ENCODE measurements at places on chromosomes 4 and X.

DNA sequence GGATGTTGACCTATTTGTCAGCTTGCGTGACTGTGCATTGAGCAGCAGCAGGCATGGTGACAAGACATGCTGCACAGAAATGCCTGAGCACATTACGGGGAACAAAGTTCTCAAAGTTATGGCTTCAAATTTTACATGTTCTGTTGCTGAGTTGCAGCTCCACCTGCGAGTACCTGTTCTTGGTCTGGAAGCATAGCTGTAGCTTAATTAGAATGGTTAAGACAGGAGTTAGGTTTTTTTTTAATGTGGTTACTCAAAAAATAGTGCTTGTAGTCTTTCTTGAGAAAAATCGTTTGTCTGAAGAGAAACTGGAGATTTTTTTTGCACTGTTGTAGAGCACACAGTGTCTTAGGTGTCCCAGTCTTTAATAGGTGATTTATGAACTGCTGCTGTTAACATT is 38.8 kb upstream of the GNPDA2 start:
- no peak for DNase-seq

- DNase-seq: no peak
Measured at GRCh38 chr4:57544811-57545654, 434.8 kb upstream of the IGFBP7 start.

- no peak for DNase-seq
Measured at GRCh38 chrX:11414091-11414490, 120.9 kb downstream of the AMELX start.

DNA sequence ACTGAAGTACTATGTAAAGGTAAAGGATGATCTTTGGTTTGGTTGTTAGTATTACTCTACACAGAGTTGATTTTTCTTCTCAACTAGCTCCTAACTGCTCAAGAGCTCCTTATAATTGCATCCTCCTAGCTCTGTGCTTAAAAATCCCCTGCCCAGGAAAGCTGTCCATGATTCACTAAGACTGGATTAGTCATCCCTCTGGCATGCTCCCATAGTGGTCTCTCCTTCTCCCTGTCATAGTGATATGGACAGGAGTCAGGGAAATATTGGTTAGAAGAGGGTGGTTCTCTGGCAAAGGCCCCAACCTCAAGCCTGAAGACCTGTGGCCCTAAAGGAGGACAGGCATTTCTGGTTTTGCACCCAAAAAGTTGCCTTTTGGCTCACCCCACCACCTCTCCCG is 242.3 kb upstream of the KCNIP4 start:
- peak; percentile 78 for DNase-seq

- DNase-seq: no peak
Measured at GRCh38 chr4:17398035-17398434, 113.9 kb downstream of the QDPR start.

DNA sequence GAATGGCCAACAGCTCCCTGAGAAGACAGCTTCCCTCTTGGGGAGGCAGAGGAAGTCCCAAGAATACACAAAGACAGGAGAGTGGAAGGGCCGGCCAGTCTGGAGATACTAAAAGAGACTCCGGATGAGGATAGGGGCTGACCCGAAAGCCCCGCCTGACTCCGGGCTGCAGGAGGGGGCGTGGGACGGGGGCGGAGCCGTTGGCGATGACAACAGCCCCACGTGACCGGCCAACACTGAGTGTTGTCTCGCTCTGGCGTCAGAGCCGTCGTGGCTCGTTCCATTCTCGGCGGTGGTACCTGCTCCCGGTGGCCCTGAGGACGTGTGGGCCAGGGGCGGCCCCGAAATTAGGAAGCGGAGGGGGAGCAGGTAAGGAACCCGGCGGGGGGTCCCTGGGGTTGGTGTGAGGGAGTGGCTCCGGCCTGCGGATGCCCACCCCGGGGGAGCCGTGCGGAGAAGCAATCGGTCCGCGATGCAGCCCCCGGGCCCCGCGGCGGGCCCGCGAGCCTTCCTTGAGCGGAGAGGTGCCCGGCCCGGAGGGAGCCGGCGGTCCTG is at the start of gene BEX4:
Gene BEX4, plus strand, starts transcription at position 239 of the 555 bp plus-strand sequence. CDS start 1,046 bp downstream, outside the sequence.
- DNase-seq: peak; percentile 14

- no peak for DNase-seq
Measured at GRCh38 chrX:45760187-45760742, 559.6 kb upstream of the DIPK2B start.

- DNase-seq: no peak
Measured at GRCh38 chr4:61828960-61829359, 628.8 kb downstream of the ADGRL3 start.

DNA sequence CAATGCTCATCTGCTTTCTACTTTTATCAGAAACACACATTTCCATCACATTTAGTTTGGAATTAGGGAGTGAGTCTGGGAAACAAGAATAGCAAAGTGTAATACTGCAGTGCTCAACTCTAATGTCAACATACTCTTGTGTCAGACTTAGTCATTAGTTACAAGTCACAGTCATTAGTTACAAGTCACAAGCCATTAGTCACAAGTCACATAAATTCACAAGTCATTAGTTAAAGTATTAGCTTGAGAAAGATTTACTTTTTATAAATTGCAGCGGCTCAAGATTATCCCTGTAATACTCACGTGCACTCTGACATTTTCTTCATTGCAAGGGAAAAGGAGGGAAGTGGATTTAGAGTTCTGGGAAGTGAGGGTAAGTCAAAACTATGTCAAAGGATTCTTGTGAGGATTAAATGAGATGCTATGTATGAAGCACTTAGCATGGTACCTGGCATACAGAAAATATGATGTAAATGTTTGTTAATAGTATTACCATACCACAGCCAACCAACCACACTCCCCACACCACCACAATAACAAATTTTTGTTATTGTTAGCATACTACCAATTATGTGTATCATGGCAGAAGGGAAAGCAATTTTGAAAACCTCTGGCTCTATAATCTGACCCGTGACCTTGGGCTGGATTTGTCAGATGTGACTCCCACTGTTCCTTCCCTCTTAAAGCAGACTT is 116.6 kb downstream of the ARHGAP24 start:
- no peak for DNase-seq

- DNase-seq: peak; percentile 8
Measured at GRCh38 chr4:80685214-80685613, 345.3 kb upstream of the BMP3 start.

DNA sequence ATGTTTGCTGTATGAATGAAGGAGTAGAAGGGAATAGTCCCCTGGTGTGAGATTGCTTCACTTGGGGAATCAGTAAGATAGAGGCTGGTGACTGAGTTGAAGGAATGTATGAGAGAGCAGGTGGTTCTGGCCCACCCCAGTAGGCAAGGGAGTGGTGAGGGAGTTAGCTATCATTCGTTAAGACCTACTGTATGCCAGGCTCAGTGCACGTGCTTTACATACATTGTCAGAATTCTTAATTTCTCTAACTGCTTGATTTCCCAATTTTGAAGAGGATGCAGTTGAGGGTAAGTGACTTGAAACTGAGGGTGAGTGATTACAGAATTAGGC is 700 bp downstream of the VMA21 start:
- DNase-seq: no peak

Data from H4 (cell line).